ENCODE measurements at places on chromosomes 3 and 15. TPM values are rescaled to one million over a fixed set of nuclear protein-coding genes. Genes with fewer than 3 reads are reported as not detected.

COL8A1 gene
- total RNA-seq: 235 TPM

- DNase-seq: peak; percentile 36
Measured at GRCh38 chr3:183357564-183358079, 70.8 kb downstream of the MCF2L2 start.

- peak; percentile 34 for DNase-seq
Measured at GRCh38 chr15:66287461-66288057, 5.8 kb upstream of the DIS3L start.

CSPG4 gene
- total RNA-seq: under 0.01 TPM

- no peak for DNase-seq
Measured at GRCh38 chr15:46344115-46344724, 709.4 kb downstream of the SQOR start.

GRCh38 chr3:146640955-146641867 is 36.1 kb upstream of the PLSCR5 start:
- DNase-seq: peak; percentile 48

GRCh38 chr3:143267989-143268388 is 148.4 kb downstream of the CHST2 start:
- no peak for DNase-seq

GRCh38 chr3:153972862-153973261 is 148.3 kb upstream of the ARHGEF26 start:
- DNase-seq: no peak

SNURF gene
- total RNA-seq: 42.7 TPM

DNA sequence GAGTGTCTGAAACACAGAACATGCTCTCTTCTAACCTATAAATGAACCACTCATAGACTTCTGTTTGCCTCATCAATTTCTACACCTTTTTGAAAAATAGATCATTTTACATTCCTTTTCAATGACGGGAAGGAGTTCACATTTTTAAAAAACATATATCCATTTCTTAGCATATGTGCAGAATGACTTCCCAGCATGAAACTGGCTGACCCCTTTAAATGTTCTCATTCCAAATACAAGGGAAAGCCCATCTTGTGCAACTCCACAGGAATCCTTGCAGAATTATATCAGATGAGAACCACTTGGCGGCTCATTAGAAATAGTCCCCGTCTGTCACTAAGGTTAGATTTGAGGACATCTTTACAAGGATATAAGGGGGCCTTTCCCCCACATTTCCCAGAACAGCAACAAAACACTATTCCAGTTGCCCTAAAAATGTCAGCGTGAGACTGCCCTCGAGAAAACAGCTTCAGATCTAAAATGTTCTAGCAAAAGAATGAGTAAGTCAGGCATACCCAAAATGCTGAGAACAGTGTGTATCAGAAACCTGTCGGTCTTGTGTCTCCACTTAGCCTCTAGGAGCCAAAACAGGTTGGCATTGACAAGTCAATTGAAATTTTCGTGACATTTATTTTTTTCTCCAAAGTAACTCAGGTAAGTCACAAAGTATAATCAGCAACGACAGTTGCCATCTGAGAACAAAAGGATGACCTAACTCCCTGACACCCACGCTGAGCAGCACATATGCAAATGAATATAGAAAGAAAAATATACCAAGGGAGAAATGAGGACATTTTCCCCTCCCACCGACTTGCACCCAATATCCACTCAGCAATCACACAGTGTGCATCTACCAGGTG is 63.1 kb downstream of the FOXP1 start:
- no peak for DNase-seq

DNA sequence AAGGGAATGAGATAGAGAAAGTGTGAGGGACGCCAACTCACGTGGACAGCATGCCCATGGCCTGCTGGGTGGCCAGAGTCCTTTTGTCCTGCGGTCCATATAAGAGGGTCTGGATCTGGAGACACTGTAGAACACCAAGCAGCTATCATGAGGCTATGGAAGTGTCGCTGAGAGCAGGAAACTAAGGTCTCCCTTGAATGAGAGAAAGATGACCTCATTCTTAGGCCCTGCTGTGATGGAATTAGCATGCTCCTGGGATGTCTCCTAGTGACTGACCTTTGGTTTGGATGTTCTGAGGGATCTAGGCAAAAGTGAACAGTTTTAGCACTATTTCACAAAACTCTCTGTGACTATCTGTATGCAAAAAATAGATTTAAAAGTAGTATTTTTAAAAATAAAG is 34.4 kb downstream of the SYNM start:
- DNase-seq: no peak

CFAP20DC gene
- total RNA-seq: 0.65 TPM

Measured in lung microvascular endothelial cell (primary cell).